ENCODE measurements at places on chromosomes 1 and 21. TPM values are rescaled to one million over a fixed set of nuclear protein-coding genes. Genes with fewer than 3 reads are reported as not detected.

The S100A16 gene
- total RNA-seq: 55.6 TPM

DNA sequence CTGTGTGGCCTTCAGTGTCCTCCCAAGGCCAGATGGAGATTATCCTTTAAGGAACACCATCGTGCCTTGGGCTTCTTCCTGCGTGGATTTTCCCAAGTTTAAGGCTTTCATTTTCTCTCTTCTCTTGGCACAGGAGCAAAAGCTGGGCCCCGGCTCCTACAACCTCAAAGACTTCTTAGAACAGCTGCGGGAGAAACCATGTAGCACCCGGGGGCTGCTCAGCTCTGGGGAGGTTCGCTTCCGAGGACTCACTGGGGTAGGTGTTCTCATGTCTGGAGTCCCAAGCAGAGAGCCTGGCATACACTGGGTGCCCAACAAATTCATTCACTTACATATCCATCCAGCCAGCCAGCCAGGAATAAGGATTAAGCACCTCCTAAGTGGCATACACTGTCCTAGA is 6.6 kb upstream of the TTC22 start:
- peaks cover 4% of the 10 kb centered on the region for H3K4me1 ChIP-seq
- DNase-seq: no peak
- no peak overlapping the region for H3K27ac ChIP-seq
- H3K4me3 ChIP-seq: no peak overlapping the region

DNA sequence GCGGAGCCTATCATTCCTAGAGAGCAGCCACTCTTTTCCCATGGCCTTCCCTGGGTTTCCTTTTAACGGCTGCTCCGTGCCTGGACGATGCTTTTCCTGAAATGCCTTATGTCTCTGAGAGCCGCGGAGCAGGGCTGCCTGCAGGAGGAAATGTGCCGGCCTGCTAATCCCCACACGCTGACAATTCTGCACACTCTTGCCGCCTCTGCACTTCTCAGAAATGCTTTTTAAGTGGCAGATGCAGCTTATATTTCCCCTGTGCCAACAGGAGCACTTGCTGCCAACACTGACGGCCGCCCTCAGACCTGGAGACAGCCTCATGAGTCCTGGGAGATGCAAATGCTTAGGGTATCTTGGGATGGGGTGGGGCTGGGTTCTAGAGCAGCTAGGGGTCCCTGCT is 253.2 kb downstream of the GRIK3 start:
- DNase-seq: no peak
- no peak overlapping the region for H3K4me3 ChIP-seq
- H3K27ac ChIP-seq: no peak overlapping the region
- no peaks in the 10 kb centered on the region for H3K4me1 ChIP-seq
- no peaks in the 10 kb centered on the region for H3K36me3 ChIP-seq

DNA sequence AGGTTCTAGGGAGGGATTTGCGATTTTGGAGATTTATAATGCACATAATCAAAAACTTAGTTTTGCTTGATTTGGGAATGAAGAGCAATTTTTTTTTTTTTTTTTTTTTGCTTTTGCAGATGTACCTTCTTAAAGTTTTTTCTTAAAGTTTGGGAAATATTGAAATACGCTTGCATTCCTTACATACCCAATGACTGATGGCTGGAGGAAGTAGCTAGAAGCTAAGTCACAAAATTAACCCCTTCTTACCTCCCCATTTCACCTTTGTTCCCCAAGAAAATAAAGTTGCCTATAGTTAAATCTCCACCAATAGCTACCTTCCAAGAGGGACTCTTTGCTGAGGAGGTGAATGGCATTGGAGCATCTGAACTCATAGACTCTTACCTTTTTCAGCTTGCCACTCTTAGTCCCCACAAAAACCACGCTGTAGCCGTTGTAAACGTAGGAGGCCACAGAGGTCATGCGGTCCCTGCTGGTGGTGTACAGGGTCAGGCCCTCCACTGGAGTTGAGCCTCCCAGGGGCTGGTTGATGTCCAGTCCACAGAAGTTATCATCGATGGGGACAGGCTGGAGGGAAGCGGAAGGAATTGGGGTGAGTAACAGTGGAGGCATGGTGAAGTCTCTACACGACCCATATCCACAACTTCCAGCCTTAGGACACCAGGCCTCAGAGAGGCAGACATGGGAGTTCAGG is 34.1 kb downstream of the PLXNA2 start:
- H3K4me1 ChIP-seq: peaks cover 73% of the 10 kb centered on the region
- no peak overlapping the region for H3K27ac ChIP-seq
- peaks cover 42% of the 10 kb centered on the region for H3K36me3 ChIP-seq
- no peak overlapping the region for H3K4me3 ChIP-seq

All from esophagus muscularis mucosa (tissue), 4 donors.